Activated naive CD8-positive, alpha-beta T cell treated with anti-CD3 and anti-CD28 coated beads for 36 hours (primary cell): ENCODE measurements at places on chromosomes 3 and 15.

DNA sequence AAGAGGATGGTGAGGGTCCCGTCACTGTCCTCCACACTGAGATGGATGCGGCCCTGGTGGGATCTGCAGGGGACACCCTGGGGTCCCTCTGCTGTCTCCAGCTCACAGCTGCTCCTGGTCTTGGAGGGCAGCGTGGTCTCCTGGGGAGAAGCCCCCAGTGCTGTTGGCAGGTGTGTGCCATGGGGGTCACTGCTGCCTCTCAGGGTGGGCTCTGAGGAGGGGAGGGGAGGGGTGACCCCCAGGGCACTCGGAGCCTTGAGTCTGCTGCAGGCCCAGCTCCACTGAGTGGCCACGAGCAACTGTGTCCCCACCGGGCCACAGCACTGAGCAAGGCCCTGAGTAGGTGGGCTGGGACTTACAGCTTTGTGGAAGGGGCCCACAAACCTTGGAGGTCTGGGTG is 34.7 kb downstream of the KLHL25 start:
- DNase-seq: no peak

GRCh38 chr15:42490291-42490670 is 660 bp downstream of the ZNF106 start:
- no peak for DNase-seq

GRCh38 chr3:180433152-180433551 is 168.8 kb upstream of the TTC14 start:
- no peak for DNase-seq

GRCh38 chr3:72034986-72035385 is 250.0 kb upstream of the PROK2 start:
- DNase-seq: no peak

- no peak for DNase-seq
Observed at GRCh38 chr3:107204121-107204520, 173.1 kb upstream of the CCDC54 start.

GRCh38 chr15:77087213-77087612 is 16.3 kb upstream of the TSPAN3 start:
- no peak for DNase-seq

DNA sequence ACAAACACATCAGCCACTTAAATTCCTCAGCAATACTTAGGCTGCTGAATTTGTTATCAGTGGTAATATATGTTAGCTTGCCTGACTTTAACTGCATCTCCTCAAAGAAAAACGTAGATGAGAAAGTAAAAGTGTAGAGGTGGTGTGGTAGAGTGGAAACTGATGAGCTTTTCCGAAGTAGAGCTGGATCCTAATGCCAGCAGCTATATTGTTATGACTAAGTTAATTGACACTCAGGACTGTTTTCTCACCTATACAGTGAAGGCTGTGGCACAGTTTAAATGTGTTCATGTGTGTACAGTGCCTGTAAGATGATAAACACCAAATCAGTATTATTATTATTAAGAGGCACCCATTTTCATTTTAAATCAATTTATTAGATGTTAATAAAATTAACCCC is 174.9 kb downstream of the TNIK start:
- DNase-seq: no peak

GRCh38 chr15:80423215-80423614 is 19.0 kb downstream of the ARNT2 start:
- no peak for DNase-seq

GRCh38 chr3:134709561-134710312 is 58.9 kb upstream of the KY start:
- DNase-seq: no peak
